ENCODE measurements at places on chromosomes 7 and 10.
A peak's percentile ranks its signal among the peaks of the same experiment; 100 is the strongest.

- no peak for DNase-seq
Observed at GRCh38 chr7:47488969-47489342, 93.0 kb downstream of the TNS3 start.

- DNase-seq, result no peak
Observed at GRCh38 chr10:71899665-71900412, 48.8 kb upstream of the PSAP start.

DNA sequence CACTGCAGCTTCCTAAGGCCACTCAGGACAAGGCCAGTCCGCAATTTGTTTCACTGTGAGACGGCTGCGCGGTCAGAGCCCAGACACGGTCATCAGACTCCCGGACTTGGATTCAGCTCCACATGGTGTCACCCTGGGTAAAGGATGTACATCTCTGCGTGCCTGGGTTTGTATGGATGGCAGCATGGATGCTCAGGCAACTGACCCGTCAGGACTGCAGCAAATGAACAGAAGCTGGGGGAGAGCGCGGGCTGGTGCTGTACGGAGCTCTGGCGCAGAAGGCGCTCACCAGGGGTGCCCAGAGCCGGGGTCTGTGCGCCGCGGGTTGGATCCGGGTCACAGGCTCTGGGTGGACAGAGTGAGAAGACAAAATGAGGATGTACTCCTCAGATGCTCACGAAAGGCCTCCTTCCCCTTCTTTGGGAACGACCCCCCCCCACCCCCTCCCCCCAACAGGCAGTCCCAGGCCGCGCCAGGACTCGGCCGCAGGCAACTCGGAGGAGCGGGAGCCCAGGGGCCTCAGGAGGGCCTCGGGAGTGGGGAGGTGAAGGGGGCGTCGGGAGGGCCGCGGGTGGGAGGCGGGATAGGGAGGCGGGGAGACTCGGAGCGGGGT, 92.4 kb downstream of the CXCL12 start:
- DNase-seq, result no peak

- no peak for DNase-seq
Observed at GRCh38 chr10:62153191-62153590, 115.5 kb downstream of the RTKN2 start.

DNA sequence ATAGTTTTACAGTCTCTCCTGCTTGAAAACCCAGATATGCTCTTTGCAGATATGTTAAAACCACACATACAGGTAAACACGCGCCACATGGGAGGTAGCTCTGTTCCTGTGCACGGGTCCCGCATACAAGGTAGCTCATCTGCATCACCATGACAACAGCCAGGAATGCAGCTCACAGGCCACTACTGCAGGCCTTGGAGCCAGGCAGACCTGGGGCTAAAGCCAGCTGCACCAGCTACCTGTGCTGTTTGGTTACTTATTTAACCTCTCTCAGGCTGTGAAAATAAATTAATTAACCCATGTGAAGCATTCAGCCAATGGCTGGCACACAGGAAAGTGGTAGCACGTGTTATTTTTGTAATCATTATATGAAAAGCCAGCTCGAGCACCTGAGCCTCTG, 428.3 kb downstream of the TNS3 start:
- no peak for DNase-seq

- no peak for DNase-seq
Observed at GRCh38 chr7:25180592-25180923, 47.7 kb downstream of the NPVF start.

GRCh38 chr10:90087197-90088023, 386.0 kb downstream of the KIF20B start:
- DNase-seq, result no peak

DNA sequence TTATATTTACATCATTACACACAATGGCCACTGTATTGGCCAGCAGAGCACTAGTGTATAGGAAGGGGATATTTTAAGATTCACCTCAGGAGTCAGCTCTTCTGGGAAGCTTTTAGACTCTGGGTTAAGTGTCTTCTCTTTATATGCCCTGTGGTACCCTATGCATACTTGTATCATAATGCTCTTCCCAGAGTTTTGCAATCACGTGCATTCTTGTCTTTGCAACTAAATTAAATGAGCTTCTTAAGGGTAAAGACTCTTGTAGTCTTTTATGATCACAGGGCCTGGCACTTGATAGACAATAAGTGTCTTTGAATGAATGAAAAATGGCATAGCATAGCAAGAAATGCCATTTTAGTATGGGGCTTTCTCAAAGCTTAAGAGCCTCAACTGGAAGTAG, 35.4 kb upstream of the ARMS2 start:
- DNase-seq, result no peak

- no peak for DNase-seq
Observed at GRCh38 chr10:121595351-121595805, 2.9 kb downstream of the FGFR2 start.

GRCh38 chr7:77806425-77806824, 7.9 kb downstream of the PHTF2 start:
- no peak for DNase-seq

DNA sequence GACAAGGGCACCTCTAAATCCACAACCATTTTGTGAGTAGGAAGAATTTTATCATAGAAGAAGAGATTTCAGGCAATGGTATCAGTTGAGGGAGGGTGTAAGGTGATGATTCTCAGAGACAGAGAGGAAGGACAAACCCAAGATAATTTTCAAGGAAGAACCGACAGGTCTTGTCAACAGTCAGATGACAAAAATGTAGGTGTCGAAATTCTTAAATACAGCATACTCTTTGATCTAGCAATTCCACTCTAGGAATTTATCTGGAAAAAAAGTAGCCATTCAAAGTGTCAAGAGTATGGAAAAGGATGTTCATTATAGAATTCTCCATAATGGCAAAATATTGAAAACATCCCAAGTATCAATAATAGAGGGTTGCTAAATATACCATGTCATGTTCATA, 14.2 kb upstream of the PDLIM1 start:
- DNase-seq, result no peak

DNA sequence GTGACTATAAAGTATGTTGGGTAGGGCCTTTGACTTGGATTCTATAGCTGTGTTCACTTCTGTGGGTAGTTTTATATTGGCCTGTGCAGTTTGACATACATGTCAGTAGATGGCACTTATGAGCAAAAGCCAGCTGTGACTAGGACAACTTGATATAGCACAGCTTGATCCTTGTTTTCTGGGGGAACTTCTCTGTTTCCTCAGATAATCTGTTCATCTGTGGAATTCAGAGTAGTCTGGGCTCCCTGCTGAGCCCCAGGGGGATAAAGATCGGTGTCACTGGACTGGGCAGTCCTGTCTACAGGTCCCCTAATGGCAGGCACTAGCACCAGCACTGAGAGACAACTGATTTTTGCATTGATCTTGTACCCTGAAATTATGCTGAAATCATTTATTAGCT, 25.4 kb downstream of the CYP2C9 start:
- DNase-seq, result no peak

GRCh38 chr7:99624484-99624883, 7.7 kb downstream of the ZSCAN25 start:
- DNase-seq, result peak; percentile 61

- no peak for DNase-seq
Observed at GRCh38 chr7:101428093-101428866, 65.6 kb downstream of the COL26A1 start.

GRCh38 chr7:158061884-158062656, 525.6 kb downstream of the PTPRN2 start:
- no peak for DNase-seq

DNA sequence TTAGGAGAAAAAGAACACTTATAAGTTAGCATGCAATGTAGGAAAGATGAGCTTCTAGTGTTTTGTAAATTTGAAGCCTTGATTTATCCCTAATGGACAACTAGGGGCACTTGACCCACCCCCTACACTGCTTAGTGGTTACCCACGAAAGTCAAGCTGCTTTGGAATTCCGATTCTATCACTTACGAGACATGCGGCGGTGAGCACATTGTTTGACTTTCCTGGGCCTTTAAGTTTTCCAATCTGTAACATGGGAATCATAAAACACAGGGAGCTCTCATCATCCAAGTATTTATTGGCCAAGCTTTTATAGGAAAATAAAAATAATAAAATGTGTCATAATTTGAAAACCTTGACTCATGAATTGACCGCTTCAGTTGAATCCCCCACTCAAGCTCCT, 78.7 kb upstream of the PDK4 start:
- no peak for DNase-seq

DNA sequence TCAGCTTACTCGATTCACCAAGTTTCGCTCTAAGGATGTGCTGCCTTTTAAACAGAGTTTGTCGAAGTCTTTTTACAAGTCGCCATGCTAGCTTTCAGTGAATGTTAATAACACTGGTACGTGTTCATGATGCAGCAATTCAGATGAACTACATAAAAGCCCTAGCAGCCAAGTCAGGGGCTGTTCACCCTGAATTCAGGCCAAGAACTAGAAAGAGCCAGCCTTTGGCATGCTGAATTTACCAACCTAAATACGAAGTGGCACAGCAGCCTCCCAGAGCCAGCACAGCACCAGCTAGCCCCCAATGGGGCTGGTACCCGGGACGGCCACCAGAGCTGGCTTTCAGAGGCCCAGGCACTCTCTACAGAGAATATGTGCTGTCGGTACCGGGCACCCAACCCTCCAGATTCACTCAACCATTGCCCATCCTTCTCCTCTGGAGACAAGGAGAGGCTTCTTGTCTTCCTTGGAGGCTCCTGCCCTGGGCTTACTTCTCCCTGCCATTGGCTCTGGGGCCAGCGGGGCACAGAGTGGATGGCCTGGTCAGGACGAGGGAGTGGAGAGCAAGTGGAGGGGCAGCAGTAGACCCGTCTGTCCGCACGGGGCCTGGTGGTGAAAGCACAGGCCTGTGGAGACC, 64.2 kb downstream of the HIPK2 start:
- DNase-seq, result no peak

DNA sequence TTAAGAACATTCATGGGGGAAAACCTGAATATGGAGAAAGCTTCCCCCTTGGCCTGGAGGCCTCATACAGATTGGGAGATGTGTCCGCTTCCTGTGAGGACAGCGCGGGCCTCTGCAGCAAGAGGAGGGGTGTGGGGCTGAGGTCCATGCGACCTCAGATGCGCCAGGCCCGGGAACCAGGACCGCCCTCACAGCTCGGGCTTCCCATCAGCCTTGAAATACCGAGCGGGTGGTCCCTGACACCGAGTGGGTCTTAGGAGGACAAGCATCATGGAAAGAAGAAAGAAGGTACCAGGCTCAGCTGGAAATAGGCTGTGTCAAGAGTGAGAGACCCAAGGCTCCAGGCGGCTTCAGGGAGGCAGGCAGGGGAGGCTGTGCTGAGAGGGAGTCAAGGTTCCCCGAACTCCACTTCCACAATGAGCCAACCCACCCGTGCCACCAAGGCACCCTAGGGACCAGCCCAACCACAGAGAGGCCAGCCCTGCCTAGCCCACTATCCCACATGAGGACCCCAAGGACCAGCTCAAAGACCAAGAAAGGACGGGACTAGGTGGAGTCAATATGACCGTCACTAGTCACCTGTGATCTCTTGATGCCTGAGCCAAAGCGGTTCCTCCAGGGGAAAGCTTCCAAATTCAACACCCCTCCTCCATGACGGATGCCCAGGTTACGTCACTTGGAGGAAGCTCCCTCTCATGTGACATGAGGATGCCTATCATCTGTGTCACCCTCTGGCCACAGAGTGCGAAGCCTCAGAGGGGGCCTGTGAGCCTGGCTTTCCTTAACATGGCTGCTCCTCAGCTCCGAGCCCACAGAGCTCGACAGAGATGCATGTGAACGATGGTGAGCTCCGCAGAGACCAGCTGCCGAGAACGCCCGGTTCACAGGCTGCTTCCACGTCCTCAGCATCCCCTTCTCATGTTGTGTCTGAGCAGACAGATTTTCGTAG, 103.7 kb downstream of the TCERG1L start:
- no peak for DNase-seq

DNA sequence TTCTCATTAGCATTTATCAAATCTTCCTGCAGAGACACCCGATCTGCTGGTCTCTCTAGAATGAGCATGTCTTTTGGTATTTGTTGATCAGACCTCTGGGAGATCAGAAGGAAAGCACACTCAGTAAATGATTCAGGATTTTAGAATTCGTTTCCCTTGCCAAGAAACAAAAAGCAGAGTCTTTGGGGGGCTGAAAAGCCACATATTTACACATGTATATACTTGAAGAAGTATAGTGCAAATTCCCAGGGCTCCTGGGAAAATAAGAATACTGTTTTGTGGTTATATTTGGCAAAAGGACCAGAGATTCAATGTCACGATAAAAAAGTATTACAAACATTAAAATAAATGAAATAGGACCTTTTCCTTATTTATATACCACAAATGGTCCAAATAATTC, 100.2 kb downstream of the AGMO start:
- no peak for DNase-seq

DNA sequence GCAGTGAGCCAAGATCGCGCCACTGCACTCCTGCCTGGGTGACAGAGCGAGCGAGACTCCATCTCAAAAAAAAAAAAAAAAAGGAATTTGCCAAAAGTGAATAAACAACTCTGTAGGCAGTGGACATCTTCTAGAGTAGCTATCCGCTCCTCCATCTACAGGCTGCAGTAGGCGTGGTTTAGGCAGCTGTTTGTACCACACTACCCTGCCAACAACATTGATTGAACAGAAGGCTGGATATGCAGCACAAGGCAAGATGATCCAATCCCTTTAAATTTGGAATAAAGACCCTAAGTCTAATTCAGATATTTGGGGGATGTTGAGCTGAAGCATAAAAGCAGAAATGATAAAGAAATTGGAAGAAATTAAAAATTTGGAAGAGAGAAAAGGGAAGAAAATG, 141.6 kb downstream of the TES start:
- no peak for DNase-seq

DNA sequence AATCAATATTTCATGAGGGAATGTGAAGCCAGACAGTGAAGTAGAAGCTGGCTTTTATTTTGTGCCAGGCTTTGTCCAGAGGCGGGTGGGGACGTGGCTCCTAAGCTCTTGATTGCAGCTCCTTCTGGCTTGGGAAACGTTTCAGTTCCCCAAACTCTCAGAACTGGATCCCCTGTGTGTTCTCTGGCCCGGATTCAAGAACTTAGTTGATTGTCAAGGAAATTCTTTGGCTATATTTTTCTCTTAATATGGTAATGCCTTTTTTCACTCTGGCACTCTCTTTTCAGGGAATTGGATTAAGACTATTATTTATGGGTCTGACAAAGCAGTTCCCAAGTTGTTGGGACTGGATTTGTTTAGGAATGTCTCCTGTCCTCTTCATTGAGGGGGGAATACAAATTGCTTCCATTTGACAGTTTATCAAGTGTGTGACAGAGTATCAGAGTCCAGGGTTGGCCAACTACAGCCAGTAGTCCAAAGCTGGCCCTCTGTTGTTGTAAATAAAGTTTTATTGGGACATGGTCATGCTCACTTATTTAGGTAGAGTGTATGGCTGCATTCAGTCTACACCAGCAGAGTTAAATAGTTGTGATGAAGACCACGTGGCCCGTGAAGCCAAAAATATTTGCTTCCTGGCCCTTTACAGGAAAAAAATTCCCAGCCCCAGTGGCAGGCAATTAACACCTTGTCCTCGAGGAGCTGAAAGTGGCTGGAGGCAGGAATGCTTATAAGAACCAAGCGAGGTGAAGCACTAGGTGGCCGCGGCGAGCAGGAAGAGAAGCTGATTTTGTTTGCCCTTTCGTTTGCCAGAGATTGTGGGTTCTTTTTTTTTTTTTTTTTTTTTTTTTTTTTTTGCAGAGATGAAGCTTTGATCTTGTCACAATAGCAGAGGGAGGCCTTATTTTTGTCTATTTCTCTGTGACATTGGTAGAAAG, 34.3 kb downstream of the HTRA1 start:
- no peak for DNase-seq

- DNase-seq, result no peak
Observed at GRCh38 chr10:131869344-131869743, 31.5 kb upstream of the PPP2R2D start.

GRCh38 chr10:110356628-110357245, 52.0 kb upstream of the SMNDC1 start:
- DNase-seq, result peak; percentile 34

Measured in activated CD4-positive, alpha-beta T cell treated with anti-CD3 and anti-CD28 coated beads, Interleukin-2, amount 50 U/mL, for 24 hours (primary cell).